ENCODE measurements at places on chromosomes 1 and 21.

DNA sequence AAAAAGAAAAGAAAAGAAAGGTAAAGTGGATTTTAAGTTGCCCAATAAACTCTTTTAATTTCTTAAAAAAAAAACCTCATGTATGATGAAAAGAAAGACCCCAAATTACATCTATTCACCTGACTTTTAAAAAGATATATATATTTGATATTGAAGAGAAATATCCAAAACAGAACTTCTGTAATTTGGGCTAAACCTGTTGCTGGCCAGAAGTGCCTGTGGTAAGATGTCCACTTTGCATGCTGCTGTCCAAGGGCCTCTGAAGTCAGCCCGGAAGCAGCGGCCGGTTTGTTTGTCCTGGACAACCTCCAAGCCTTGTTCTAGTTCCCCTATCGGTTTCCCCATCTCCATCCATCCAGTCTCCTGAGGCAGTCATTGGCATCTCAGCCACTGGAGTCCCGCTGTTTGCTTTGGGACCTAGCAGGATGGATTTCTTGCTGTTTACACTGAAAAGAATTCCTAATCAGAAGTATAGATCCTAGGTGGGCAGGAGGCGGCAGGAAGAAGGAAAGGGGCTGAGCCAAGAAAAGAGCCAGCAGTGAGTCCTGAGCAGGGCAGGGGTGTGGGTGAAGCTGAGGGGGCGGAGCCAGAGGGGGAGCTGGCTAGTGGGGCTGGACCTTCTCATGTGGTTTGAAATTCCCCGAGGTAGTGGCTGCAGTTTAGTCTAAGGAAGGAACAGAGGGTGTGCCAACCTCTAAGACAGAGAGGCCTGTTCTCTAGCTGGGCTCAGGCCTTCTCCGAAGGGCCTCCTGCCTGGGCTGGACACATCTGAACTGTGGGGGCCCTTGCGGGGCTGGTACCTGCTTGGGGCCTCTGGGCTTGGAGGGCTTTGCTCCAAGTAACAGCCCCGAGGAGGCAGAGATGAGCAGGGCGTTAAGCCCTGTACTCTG, 3.3 kb downstream of the NCMAP start:
- DNase-seq: peak; percentile 80

- no peak for DNase-seq
These were observed 21.1 kb upstream of the H3-3A start for GRCh38 chr1:226041419-226041818.

- no peak for DNase-seq
These were observed 64.3 kb downstream of the FASLG start for GRCh38 chr1:172723251-172723650.

GRCh38 chr21:28393279-28393678, 599.4 kb downstream of the LTN1 start:
- no peak for DNase-seq

- DNase-seq: no peak
These were observed 405.6 kb upstream of the ZP4 start for GRCh38 chr1:238296371-238296770.

GRCh38 chr1:179589509-179589908, 2.1 kb upstream of the TDRD5 start:
- no peak for DNase-seq

DNA sequence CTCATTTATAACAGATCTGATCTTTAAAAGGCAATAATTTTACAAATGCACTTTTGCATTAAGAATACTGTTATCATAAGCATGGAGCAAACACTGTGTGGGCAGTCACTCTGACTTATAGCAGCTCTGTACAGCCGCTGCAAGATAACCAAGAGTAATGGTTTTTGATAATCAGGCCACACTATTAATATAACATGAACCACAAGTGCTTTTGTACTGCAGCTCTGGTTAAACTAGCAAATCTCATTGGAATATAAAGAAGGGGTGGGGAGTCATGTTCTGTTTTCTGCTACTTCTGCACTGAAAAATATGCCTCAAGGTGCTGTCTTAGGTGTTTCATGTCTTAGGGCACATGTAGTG, 357.4 kb downstream of the LMO4 start:
- DNase-seq: no peak

DNA sequence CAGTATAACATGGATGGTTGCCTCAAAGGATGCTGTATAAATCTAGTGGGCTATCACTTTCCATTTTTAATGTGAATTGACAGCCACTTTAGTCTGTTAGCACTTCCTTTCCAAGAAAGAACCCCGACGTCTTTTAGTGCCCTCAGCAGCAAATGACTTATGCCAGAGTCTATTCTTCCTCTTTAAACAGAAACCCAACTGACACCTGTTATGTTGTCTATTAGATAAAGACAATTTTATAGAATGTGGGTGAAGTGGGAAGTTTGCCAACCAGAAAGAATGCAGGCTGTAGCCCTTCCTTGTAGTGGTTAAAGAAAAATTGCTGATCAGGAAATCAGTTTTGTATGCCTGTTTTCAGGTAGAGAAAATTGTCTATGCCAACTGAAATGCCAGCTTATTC, 344.9 kb downstream of the ZNF326 start:
- DNase-seq: peak; percentile 10
